Mammary epithelial cell (primary cell): ENCODE measurements at places on chromosomes 12 and 14. TPM values are rescaled to one million over a fixed set of nuclear protein-coding genes. Genes with fewer than 3 reads are reported as not detected.

DNA sequence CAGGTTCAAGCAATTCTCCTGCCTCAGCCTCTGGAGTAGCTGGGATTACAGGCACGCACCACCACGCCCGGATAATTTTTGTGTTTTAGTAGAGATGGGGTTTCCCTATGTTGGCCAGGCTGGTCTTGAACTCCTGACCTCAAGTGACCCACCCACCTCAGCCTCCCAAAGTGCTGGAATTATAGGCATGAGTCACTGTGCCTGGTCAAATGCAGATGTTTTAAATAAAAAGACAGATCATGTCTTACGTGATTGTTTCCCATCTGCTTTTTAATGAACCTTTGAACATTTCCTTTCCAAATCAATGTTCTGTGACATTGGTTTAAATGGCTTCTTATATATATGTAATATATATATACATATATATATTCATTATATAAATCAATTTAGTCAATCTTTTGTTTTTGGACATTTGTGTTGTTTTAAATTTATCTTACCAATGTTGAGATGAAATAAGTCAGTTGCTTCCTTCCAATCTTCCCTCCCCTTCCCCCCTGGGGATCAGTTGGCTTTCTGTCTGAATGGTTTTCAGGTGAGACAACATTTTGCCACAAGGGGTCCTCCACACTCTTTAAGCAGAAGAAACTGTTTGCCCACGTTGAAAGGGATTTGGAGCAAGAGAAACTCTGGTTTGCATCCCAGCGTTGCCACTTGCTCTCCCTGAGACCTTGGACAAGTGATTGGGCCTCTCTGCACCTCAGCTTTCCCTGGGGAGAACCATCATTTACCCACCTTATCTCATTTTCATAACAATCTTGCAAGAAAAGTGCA lies 47.6 kb upstream of the RBM19 start:
- peak; percentile 1 for DNase-seq

- DNase-seq = peak; percentile 71
Observed at GRCh38 chr14:34059925-34060650, 109.2 kb upstream of the EGLN3 start.

GRCh38 chr14:61452452-61452851 lies 131.1 kb downstream of the PRKCH start:
- DNase-seq = no peak

DNA sequence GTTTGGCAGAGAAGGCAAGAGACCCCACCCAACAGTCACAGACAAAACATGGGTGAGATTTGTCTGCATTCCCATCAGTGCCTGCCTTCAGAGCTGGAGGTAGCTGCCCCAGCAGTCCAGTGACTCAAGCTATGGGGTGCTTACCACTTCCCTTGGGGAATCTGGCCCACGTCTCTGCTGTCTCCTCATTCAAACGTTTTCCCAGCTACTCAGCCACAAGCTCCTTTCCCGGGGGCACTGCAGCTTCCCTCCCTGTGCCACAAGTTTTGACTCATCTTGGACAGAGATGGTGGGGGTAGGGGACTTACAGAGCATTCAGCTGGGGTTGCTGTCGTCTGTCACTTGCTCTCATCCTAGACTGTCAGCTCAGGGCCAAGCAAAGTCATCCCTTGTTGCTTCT lies 66.6 kb downstream of the FBXL14 start:
- peak; percentile 84 for DNase-seq

- no peak for DNase-seq
Observed at GRCh38 chr12:52020539-52021336, 14.0 kb downstream of the TAMALIN start.

Gene RIPK3
- 0.61 TPM in 1 of 2 replicates, not detected in the other for total RNA-seq

Gene RILPL1
- total RNA-seq = 24.2 and 24.3 TPM in 2 replicates

Gene INSM2
- not detected for total RNA-seq

Gene FSCB
- total RNA-seq = not detected

Gene CCDC60
- not detected in 2 replicates for total RNA-seq

Gene KERA
- total RNA-seq = not detected

Gene SSPN
- 1.4 and 2.0 TPM in 2 replicates for total RNA-seq
